RPMI8226 (cell line): ENCODE measurements at places on chromosomes 13 and 19.

- no peak for DNase-seq
Measured at GRCh38 chr13:27976362-27977091, 7.4 kb upstream of the CDX2 start.

- DNase-seq, result no peak
Measured at GRCh38 chr19:10631874-10632273, 6.5 kb downstream of the SLC44A2 start.

- DNase-seq, result no peak
Measured at GRCh38 chr13:98326291-98326690, 149.2 kb upstream of the RNF113B start.

DNA sequence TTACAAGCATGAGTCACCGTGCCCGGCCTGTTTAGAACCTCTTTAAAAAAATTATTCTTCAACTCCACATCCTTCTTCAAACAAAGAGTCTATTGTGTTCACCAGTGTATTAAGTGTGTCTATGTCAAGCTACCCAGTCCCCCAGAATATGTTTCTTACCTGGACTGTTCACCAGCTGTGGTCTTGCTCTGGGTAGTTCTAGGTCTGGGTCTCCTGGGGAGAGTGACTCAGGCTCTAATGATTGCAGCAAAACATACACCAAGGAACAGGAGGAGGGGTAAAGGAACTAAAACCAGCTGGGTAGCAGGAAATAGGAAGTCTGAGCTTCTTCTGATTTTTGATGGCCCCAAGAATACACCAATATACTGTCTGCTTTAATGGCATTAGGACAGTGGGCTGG lies at the start of gene FPR1:
Gene FPR1 (minus strand): TSS at position 224 of the 400 bp plus-strand sequence. CDS start 4,884 bp downstream, outside the sequence.
- no peak for DNase-seq

- no peak for DNase-seq
Measured at GRCh38 chr19:31330761-31331160, 18.5 kb downstream of the TSHZ3 start.

- no peak for DNase-seq
Measured at GRCh38 chr19:52622261-52622660, 15.9 kb downstream of the ZNF83 start.
